ENCODE measurements at places on chromosomes 7 and 10.
A peak's percentile ranks its signal among the peaks of the same experiment; 100 is the strongest.

DNA sequence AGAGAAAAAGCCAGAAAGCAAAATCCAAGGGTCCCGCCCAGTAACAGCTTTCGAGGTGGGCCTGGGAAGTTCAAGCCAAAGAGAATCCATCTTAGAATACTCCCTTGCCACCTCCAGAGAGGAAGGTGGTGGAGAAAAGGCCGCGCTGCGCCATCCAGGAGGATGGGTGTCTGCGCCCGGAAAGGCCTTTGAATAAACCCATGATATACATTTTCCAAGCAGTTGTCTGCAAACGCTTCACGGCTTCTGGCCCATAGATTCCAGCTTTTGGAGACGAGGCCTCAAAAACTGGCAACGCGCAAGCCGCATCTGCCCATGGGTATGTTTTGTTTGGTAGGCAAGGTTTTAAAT is 17.8 kb downstream of the RGS10 start:
- DNase-seq, result no peak

- DNase-seq, result no peak
Measured at GRCh38 chr10:95236068-95236903, 42.2 kb downstream of the ACSM6 start.

- no peak for DNase-seq
Measured at GRCh38 chr7:102447311-102447710, 13.9 kb downstream of the ORAI2 start.

DNA sequence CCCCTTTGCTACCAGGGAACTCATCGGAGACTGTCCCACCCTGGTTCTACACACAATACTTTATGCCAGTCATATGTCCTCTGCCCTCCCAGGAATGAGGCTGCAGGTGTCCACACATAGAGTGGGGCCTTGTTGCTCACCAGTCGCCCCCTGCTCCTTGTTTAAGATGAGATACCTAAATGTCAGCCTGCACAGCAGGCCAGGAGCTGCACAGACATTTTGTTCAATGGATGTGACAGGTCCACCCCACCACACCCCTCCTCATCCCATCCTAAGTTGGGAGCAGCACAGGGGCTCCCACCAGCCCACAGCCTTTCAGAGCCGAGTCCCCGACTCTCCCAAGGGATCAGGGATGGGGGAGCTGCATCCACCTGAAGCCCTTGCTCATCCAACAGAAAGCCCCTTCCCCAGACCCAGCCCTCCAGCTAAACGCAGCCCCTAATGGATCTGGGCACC is 6.2 kb upstream of the GRID1 start:
- no peak for DNase-seq

DNA sequence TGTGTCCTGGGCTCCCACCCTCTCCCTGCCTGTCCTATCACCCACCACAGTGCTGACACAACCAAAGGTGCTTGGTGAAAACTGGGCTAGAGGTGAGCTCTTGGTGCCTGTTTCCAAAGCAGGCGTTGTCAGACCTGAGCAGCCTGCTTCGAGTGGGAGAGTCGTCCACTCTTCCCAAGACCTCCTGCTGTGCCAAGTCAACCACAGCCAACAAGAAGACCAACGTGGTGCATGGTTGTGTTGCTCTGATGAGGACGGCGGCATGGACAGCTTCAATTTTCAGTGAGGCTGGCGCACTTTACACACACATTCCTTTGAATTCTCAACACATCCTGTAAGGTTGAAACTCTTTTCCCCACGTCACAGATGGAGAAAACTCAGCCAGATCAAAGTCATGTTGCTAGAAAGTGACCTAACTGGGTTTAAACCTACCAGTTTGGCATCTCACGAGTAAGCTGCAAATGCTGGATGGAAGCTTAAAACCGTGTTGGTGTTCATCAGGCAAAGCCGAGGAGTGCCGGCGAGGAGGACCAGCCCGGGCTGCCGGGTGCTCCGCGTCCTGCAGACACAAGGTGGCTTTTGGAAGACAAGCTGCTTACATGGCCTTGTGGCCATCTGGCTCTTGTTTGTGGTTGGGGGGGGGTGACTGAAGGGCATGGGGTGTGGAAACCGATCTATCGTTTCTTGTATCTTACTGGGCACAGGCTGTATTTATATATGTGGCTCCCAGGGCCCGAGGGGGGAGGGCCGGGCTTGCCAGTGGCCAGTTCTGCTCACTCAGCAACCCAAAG is 39.3 kb downstream of the INSIG1 start:
- DNase-seq, result no peak

GRCh38 chr10:28533571-28534304 is 820 bp downstream of the WAC start:
- peak; percentile 49 for DNase-seq

GRCh38 chr10:131444862-131445461 is 133.4 kb upstream of the TCERG1L start:
- DNase-seq, result no peak

DNA sequence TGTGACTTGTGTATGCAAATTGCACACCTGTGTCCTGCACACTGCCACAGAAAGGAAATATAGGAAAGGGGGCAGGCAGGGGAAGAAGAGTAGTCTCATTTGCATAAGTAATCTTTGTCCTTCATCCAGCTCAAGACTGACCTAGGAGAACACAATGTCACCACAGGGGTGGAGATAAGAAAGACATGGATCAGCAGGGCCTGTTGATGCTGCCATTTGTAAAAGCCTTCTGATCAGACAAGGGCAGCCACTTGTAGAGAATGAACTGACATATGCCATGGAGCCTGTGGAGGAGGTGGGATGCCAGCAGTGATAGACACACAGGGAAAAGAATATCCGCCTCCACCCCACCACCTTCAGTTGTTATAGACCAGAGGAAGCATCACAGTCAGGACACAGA is 528.9 kb downstream of the HTR7 start:
- DNase-seq, result no peak

DNA sequence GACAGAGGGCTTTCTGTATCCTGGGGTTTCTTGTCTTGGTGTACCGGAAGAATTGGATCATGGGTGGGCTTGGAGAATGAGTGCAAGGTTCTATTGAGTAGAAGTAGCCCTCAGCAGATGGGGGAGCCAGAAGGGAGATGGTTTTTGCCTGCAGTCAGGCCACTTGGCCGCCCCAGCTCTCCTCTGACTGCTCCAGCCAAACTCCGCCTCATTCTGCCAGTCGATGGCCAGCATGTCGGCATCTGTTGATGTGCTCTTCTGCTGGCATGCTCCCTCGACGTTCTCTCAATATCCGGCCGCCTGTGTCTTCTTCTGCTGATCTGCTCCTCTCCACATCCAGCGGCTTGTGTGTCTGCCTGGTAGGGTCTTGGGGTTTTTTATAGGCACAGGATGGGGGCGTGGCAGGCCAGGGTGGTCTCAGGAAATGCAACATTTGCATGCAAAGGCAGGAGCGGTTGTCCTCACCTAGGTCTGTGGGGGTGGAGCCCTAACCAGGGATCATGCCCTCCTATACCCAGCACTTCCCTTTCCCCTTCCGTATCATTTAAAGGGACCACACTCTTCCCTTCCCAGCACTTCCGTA is 40.2 kb upstream of the TNS3 start:
- DNase-seq, result no peak

GRCh38 chr10:74963549-74963948 is 137.1 kb downstream of the KAT6B start:
- no peak for DNase-seq

DNA sequence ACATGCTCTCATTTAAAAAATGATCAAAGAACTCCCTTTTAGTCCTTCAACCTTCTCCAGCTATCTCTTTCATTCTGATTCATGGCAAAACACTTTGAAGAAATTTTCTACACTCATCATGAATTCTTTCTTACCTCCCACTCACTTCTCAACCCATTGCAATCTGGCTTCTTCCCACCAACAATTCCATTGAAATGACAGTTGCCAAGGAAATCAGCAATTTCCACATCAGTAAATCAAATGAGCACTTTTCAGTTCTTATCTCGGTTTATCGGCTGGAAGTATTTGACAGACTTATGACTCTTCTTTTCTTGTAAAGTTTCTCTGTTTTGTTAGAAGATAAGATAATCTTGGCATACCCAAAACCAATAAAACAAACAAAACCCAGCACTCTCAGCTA is 99.1 kb upstream of the CACNA2D1 start:
- DNase-seq, result no peak

DNA sequence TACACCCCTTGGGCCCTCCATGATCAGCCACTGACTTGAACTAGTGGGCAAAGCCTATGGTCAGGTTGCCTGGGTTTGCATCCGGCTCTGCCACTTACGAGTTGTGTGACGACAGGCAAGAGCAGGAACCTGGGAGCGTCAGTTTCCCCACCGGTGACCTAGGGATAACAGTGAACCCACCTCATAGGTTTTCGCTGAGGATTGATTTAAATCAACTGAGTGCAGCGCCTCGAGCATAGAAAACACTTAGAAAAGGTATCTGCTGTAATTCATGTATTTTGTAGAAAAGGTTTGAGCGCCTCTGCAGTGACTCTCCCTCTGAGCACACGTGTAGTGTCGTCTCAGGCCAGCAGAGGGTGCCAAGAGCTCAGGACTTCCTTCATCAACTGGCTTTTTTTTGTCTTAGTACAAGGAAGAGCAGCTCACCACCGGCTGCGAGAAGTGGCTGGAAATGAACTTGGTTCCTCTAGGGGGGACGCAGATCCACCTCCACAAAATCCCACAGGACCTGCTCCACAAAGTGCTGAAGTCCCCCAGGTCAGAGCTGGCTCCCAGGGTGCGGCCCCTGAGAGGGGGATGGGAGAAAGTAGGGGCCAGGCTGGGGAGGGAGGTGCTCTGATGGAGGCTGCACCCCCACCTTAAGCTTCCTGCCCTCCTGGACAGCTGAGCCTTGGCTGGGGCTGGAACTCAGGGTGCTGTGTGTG is 27.7 kb downstream of the BTBD16 start:
- DNase-seq, result peak; percentile 47

GRCh38 chr7:30249316-30249715 is 35.1 kb upstream of the ZNRF2 start:
- DNase-seq, result no peak

GRCh38 chr7:151752037-151752436 is 124.9 kb downstream of the PRKAG2 start:
- DNase-seq, result no peak

DNA sequence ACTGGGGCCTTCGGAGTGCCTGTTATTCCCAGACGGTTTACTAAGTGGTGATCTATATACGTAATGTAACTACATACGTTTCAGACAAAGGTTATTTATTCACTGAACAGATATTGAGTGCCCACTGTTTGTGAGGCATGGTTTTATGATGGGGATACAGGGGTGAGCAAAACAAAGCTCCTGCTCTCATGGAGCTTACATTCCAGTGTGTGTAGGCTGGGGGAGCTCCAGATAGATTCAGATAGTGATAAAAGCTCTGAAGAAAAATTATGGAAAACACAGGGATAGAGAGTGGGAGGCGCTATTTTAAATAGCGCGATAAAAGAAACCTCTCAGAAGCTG is 466 bp upstream of the DNAJB12 start:
- no peak for DNase-seq
